ENCODE measurements at places on chromosomes 12 and 14. TPM values are rescaled to one million over a fixed set of nuclear protein-coding genes. Genes with fewer than 3 reads are reported as not detected.

CISTR gene
- not detected for total RNA-seq

- no peak overlapping the region for H3K27ac ChIP-seq
- peaks cover 8% of the 10 kb centered on the region for H3K27me3 ChIP-seq
- DNase-seq = no peak
- H3K4me1 ChIP-seq = peaks cover 8% of the 10 kb centered on the region
These were observed 10.7 kb upstream of the TMBIM6 start for GRCh38 chr12:49730568-49731101.

DNA sequence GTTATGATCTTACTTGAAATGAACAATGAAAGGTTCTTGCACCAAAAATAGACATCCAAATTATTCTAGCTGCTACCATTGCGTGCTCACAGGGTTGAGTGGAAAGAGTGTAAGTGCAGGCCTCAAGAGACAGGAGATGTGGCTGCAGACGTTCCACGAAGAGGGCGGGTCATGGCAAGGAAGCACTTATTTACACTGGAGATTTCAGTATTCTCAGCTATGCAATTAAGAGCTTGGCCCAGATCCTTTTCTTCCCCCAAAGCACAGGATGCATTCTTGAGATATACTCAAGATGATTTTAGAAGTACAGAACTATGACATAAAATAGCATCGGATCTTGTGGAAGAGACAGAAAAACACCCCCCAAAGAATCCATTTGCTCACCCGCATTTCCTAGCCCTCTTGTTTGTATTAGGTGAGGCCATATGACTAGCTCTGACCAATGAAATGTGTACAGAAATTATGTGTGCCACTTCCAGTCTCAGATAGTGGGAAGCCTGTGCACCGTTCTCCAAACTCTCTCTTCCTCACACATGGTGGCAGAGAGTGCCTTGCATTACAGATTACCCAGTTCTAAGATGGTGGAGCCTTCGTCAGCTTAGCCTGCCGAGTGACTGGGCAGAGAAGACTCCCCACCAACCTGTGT lies 261.4 kb downstream of the TTC8 start:
- H3K27me3 ChIP-seq = peaks cover 9% of the 10 kb centered on the region
- no peaks in the 10 kb centered on the region for H3K4me1 ChIP-seq
- no peaks in the 10 kb centered on the region for H3K36me3 ChIP-seq
- no peak overlapping the region for H3K4me3 ChIP-seq
- DNase-seq = no peak

- peaks cover 15% of the 10 kb centered on the region for H3K27me3 ChIP-seq
- H3K36me3 ChIP-seq = peaks cover 2% of the 10 kb centered on the region
- no peak for DNase-seq
- H3K4me3 ChIP-seq = no peak overlapping the region
These were observed 12.9 kb upstream of the OXA1L start for GRCh38 chr14:22753586-22753985.

KRT6A gene
- total RNA-seq = not detected

Measured in activated CD8-positive, alpha-beta memory T cell treated with anti-CD3 and anti-CD28 coated beads, Interleukin-2, amount 10 ng/mL, durations not matched to agents 7 days and 5 days (primary cell).